NCI-H524 (cell line): ENCODE measurements at places on chromosomes 12 and 14.

GRCh38 chr14:104938960-104939359 lies 14.3 kb downstream of the PLD4 start:
- DNase-seq = no peak

DNA sequence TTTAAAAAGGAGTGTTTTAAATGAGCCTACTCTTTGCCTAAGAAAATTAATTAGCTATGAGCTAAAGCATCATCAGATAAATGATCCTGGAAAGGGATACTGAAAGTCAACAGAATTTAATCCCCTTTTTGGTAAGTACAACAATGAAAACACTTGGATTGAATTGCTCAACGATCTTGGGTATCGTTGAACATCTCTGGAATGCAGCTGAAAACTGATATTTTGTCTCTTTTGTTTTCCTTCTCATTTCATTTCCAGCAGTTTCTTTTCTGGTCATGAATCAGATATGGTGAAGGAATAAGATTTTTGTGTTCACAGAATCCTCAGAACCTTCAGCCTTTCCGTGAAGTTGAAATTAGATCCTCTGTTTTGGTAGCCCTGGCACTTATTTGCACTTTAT lies 771.2 kb downstream of the FSCB start:
- no peak for DNase-seq

GRCh38 chr12:13071305-13072280 lies 27.4 kb downstream of the FAM234B start:
- DNase-seq = peak; percentile 86

DNA sequence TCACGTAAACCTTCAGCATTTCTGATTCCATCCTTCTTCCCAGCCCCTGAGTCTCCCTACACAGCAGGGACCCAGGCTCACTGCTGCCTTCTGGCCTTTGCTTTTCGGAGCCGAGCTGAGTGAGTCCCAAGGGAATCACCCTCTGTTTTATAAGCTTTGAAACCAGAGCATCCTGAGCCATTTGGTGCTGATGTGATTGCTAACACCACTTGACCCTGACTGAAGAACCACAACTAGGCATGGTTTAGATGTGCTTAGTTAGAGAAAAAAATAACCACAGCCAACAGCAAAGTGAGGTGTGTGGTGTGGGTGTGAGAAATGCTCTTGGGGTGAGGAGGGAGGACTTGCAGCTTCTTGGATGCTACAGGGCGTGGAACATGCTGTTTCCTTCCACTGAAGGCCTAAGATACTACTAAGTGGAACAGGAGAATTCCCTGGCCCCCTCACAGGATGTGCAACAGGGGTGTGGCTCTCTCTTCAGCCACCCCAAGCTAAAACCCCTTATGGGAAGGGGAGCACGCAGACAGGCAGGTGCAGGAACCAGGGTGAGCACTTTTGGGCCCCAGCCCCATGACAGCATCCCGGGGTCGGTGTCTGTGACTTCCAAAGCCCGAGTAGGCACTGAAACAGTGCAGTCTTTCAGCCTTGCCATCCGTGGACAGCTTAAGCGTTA lies at the start of gene TC2N:
TC2N (minus strand) TSS at position 221 of the 673 bp plus-strand sequence. CDS start 53,767 bp downstream, outside the sequence.
- DNase-seq = peak; percentile 88

DNA sequence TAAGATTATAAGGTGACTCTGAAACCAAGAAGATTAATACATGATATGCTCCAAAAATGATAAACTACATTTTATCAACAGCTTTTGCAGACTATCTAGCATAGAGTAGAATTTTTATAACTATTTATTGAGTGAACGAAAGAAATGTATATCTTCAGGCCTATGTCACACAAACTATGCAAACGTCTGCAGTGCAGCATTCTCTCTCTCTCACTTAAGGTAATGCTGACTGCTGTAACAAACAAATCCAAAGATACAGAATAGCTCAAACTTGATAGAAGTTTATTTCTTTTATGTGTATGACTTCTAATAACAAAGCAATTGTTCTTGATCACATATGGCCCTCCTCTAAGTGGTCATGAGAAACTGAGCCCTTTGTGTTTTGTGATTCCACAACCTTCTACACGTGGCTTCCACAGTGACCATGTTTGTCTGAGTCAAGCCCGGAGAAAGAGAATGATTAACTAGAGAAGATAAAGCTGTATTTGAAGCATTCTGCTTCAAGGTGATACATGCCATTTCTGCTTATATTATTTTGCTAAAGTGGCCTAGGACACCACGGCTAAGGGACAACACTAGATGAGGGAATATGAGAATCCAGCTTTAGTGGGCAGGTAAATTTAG lies 1352.7 kb upstream of the TMEM132C start:
- no peak for DNase-seq

GRCh38 chr14:32078858-32079216 lies 1.7 kb downstream of the ARHGAP5 start:
- DNase-seq = no peak

- no peak for DNase-seq
These were observed 54.6 kb downstream of the TRAFD1 start for GRCh38 chr12:112179916-112180315.

DNA sequence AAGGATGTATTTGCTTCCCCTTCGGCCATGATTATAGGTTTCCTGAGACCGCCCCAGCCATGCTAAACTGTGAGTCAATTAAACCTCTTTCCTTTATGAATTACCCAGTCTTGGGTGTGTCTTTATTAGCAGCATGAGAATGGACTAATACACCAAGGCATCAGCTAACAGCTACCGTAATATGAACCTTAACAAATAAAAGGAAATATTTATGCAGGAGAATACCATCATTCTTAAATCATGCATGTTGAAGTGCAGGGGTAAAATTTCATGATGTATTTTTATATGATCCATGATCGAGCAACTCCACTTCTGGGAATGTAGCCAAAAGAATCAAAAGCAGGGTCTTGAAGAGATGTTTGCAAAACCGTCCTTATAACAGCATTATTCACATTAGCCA lies 379.0 kb downstream of the NPAS3 start:
- no peak for DNase-seq

DNA sequence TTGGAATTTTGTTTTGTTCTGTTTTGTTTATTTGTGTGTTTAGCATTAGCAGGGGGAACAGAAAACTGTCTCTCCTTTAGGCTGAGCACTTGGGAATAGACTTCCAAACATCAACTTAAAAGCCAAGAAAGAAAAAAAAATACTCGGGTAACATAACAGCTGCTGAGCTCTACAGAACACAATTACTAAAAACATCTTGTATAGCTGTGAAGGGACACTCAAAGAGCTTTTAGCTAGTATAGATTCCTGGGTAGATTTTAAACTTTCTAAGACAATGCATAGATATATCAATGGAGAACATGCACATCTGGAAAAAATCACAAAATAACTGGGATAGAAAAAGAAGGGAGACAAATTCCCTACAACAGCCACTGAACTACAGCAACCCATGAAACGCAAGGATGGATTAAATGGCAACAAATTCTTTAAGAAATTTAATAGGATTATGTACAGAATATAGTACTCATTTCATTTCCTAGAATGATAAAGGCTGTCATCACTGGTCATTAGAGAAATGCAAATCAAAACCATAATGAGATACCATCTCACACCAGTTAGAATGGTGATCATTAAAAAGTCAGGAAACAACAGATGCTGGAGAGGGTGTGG lies 174.3 kb upstream of the KRR1 start:
- DNase-seq = peak; percentile 27

DNA sequence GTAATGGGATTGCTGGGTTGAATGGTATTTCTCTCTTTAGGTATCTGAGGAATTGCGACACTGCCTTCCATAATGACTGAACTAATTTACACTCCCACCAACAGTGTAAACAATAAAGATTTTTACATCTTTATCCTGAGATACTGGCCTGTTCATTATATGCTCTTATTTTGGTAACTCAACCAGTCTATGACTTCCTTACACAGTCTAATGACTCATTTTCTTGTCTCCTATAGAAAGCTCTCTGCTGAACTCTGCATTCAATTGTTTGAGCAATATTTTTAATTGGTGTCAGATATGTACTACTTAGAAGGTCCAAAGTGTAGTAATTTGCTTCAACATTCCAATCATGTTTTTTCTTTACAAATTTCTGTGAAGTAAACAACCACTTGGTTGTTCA lies 1351.8 kb downstream of the FSCB start:
- DNase-seq = no peak

GRCh38 chr14:61616524-61617185 lies 78.7 kb upstream of the HIF1A start:
- DNase-seq = no peak

DNA sequence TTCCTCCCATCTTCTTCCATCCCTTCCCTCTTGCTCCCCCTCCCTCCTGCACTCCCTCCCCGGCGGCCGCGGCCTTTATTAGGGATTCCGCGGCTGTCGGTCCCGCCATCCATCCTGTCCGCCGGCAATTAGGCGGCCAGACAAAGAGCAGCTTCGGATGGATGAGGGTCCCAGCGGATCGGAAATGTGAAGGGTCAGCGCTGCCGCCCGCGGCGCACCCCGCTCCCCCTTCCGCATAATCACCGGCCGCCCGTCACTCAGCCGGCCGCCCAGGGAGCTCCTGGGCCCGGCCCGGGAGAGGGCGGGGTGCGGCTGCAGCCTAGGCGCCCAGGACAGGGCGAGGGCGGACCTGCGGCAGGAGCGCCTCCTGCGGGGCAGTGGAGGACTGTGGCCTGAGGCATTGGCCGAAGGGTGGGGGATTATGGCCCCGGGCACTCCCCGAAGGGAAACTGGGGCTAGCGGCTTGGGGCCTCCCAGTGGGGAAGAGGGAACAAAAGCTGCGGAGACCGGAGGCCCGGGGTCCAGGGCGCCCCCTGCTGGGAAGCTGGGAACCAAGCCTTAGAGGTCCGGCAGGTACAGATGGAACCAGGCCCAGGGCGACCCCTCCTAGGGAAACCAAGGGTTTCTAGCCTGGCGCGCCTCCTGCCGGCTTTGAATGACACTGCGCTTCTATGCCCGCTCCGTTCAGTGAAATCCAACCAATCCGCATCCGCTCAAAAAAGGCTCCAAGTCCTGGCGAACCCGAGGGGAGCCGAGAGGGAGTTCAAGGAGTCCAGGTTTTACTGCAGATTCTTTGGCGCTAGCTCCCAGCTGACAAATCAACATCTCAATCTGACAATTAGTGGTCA lies 4.4 kb upstream of the DNAJC22 start:
- DNase-seq = peak; percentile 91

GRCh38 chr12:111850526-111850925 lies 8.5 kb downstream of the MAPKAPK5 start:
- no peak for DNase-seq

GRCh38 chr12:92049403-92049802 lies 96.2 kb downstream of the BTG1 start:
- no peak for DNase-seq

- DNase-seq = no peak
These were observed 60.6 kb downstream of the SPRING1 start for GRCh38 chr12:116677202-116677661.

- DNase-seq = no peak
These were observed 224.9 kb downstream of the FBXL14 start for GRCh38 chr12:1369460-1369859.

DNA sequence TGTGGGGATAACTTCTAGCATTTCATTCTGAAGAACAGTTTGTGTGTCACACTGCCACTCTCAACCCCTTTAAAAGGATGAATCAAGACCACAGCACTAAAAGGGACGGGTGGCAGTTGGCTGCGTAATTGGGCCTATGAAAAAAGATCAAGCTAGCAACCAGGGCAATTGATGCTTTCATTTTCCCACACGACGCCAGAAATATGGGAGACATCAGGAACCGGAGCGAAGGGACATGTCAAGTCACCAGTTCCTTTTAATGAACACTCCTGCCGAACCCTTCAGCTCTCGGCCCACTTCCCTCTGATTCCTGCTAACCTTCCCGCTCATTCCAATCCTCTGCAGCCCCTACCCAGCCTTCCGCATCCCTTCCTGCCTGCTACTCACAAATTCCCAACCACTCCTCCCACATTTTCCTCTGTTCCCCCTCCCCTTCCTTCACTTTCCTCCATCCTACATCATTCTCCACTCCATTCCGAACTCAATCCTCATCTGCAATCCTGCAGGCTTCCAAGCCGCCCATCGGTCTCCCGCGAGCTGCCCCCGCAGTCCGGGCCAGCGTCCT lies 753 bp downstream of the CSRNP2 start:
- peak; percentile 22 for DNase-seq

DNA sequence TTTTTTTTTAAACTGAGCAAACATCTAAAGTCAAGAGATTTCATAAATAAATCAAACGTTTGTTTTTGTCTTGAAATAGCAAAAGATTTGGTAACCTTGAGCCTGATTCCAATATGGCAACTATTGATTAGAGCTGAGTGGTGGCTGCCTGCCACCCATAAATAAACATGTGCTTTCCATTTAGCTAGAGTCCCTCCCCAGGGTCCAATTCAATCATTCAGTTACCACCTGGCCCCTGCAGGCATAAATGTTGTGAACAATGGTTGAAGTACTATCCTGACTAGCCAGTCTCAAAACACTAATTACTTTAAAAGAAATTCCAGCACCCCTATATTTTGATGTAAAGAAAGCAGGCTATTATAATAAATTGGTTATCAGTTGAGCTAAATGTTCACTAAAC lies 129.7 kb upstream of the GRIP1 start:
- peak; percentile 64 for DNase-seq

GRCh38 chr12:108855284-108856169 lies 1.9 kb downstream of the SSH1 start:
- DNase-seq = no peak

DNA sequence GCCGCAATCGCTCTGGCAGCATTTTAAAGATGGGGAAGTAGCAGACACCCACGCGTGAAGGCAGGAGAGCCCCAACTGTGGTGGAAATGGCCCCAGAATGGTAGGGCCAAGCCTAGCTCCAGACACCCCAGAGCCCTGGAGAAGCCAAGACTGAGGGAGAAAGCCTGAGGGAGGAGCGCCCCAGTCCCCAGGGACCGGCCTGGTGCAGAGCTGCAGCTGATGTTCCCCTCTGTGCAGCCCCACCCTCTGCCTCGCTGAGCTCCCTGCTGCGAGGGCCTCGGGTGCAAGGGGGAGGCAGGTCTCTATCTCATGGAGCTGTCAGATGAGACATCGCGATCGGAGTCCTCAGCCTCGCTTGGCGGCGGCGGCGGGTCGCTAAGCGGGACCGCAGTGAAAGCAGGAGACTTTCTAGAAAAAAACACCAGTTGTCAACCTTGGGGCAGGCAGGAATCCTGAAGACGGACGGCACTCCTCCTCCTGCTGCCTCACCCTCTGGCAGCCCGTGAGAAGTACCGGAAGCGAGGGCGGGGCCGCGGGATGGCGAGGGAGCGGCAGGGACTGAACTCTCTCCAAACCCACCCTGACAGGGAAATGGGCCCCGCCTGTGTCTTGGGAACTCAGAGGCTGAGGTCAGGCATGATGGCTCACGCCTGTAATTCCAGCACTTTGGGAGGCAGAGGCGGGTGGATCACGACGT lies 6.0 kb downstream of the GAPDH start:
- DNase-seq = peak; percentile 61

GRCh38 chr12:67271976-67272375 lies 2.8 kb downstream of the CAND1 start:
- no peak for DNase-seq

DNA sequence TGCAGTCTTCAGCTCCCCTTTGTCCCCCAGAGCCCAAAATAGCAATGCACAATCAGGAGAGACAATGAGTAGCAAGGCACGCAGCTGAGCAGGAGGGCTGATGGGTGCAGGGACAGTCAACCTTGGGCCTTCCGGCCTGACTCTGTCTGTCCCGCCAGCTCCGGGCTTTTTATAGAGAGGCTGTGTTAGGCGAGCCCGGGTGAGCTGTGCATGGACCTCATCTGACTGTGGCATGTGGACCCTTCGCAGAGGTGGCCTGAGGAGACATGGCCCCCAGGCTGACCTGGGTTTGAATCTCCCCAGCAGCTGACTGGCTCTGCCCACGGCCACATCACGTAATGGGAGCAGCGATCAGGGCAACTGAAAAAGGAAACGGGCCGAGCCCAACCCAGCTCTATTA lies 177.9 kb downstream of the TSPAN9 start:
- DNase-seq = no peak
